GM04503 (cell line): ENCODE measurements at places on chromosomes 13 and 19.

DNA sequence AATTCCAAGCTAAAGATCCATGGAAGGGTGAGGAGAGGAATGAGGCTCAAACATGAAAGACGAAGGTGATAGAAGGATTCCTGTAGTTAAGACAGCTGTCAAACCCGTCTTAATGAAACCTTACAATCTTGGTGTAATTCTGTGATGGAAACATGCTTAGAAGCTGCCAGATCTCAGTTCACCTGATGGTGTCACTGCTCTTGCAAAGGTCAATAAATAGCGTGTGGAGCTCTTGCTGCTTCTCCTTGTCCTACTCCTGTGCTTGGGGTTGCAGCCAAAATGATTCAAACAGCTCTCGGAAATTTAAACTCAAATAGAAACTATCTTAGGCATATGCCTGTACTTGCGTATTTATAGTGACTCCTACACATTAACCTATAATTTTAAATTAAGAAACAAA lies 1705.0 kb downstream of the OLFM4 start:
- no peak for DNase-seq

DNA sequence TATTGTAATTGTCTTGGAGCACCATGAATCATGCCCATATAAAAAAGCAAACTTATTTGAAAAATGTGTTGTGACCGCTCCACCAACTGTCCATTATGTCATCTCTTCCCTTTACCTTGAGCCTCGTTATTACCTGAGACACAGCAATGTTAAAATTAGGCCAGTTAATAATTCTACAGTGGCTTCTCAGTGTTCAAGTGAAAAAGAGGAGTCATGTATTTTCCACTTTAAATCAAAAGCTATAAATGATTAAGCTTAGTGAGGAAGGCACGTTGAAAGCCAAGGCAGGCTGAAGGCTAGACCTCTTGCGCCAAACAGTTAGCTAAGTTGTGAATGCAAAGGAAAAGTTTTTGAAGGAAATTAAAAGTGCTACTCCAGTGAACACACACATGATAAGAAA lies 210.5 kb downstream of the GPC6 start:
- DNase-seq, result no peak

DNA sequence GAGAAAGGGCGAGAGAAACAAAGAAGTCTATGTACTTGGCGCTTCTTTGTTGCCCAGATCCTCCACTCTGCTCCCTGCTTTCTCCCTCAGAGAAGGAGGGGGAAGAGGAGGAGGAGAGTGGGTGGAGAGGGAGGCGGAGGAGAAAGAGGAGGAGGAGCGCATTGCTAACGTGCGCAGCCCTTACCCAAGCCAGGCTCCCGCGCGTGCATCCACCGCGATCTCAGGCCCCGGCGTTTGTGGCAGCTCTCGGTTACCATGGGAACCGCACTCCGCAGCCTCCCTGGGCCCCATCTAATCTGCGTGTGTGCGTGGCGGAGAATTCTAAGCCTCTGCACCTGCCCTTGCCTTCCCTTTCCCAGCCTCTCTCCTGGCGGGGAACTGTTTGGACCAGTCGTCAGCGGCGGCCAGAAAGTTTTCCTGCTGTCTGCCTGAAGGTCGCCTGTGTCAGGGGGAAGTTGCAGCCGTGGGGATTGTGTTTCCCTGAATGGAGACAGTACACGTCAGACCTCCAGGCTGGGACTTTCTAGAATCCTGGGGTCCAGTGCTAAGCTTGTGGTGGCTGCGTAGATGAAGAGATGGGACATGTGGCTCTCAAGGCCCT lies at the start of gene ERICH6B:
Gene ERICH6B (minus strand): TSS at position 239 of the 601 bp plus-strand sequence. CDS start 18,734 bp downstream, outside the sequence.
- no peak for DNase-seq

- DNase-seq, result peak; percentile 30
Observed at GRCh38 chr19:10580979-10581631, 6.0 kb downstream of the AP1M2 start.

DNA sequence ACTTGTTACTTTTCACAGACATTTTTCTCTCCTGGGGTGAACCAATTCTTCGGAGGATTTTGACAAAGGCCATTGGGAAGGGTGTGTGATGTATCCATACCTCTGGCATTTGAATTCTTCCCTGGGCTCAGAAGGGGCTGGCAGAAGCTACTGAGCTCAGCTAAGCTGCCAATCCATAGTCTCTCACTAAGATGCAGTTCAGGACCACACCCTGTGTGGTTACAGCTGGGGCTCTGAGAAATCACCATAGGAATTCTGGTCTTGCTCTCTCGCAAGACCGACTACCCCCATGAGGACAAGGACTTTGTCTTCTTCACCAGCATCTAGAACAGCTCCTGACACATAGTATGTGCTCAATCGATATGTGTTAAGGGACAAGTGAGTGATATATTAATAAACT lies 6.0 kb downstream of the C13orf42 start:
- no peak for DNase-seq

GRCh38 chr19:39307046-39307821 lies 11.0 kb downstream of the IFNL1 start:
- DNase-seq, result no peak

DNA sequence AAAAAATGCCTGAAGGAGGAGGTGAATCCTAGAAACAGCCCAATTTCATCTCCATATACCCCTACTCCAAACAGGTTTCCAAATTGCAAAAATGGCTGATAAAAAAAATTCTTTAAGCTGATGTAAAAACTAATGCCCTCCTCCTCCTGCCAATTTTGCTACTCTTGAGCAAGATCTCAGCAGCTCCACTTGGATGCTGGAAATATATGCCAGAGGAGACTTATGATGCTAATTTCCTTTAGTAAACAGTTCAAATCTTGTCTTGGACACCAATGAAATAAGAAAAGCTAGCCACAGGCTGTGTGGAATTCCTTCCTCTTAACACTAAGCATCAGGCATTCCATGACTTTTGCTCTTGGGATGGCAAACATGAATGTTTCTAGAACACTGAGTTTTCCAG lies 67.5 kb downstream of the INSR start:
- no peak for DNase-seq

- no peak for DNase-seq
Observed at GRCh38 chr13:111066544-111066943, 48.6 kb upstream of the ARHGEF7 start.

DNA sequence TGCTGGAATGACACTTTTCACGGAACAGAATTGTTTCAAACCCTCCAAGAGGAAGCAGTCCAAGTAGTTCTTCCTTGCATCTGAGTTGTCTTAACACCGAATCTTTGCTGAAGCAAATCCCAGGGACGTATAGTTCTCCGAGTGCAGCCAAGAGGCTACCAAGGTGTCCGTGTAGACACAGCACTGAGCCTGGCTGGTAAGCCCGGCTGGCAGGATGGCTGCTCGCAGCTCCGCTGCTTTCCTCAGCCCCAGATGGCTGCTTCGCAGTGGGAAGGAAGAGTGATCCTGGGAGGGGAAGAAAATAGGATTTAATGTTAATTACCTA lies 105.0 kb downstream of the SLC7A1 start:
- no peak for DNase-seq

DNA sequence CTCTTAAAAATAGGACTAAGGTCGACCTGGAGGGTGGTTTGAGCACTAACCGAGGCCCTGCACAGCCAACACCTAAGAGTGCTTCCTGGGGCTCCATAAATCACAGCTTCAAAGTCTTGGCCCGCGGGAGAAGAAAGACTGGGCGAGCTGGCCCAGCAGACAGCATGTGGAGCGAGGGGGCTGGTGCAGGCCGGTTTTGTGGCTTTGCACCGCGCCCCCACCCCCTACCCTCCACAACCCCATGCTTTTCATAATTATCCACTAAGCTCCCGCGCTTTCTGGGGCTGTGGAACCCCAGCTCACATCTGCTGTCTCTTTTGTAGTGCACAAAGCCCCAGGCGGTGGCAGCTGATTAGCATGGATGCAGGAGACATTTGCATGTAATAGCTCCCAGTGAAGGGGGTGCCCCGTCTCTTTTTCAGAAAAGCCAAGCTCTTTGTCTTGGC lies 17.1 kb downstream of the CARM1 start:
- no peak for DNase-seq

DNA sequence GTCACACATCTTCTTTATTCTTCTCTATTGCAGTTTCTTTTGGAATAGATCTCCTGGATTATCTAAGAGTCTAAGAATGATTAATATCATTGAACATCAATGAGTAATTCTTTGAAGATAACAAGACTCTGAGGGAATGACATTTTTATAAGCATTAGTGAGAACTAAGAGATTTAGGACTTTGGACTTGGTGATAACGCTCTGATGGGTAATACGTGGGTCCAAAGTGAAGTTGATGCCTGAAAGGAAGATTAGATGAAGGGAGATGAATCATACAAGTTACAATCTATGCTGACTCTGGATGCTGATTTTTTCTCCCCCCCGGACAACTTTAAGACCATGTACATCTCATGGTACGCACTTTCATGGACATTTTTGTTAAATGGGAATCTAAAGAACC lies 364.5 kb downstream of the GPC5 start:
- DNase-seq, result no peak

DNA sequence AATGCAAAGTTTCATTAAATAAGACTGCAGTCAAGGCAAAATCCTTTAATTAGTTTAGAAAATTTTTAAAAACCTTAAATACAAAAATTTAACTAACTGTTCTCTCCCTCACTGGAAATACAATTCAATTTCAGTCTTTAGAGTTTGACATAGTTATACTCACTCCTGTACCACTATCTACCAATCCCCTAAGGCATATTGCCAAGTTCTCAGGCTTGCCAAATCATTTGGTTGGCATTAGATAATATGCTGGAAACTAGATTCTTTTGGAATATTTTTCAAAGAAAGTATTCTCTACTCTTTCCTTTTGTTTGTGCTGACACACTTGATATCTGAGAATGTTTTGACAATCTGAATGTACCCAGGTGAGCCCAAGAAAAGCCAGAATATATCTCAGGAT lies 77.2 kb downstream of the TSC22D1 start:
- no peak for DNase-seq

GRCh38 chr13:43924549-43925245 lies 45.0 kb downstream of the LACC1 start:
- no peak for DNase-seq

DNA sequence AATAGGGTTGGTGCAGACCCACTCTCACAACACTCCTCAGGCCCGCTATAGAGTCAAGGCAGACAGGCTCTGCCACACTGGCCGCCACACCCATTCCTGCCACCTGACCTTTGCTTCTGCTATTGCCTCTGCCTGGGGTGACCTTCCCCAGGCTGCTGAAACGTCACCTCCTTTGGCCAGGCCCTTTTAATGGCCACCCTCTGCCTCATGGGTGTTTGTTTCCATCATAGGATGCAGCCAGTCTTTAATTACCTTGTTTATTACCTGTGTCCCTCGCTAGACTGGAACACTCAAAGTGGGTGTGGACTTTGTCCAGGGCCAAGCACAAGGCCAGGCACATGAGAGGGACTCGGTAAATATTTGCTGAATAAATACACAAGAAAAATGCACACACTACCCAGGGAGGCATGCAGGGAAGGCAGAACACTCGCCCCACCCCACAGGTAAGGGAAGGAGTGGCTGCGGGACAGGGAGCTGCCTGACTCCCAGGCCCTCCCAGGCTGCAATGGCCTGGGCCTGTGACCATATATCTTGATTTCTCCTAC lies 3.2 kb downstream of the LSM4 start:
- DNase-seq, result no peak

- DNase-seq, result no peak
Observed at GRCh38 chr13:110470272-110471009, 91.1 kb downstream of the RAB20 start.

DNA sequence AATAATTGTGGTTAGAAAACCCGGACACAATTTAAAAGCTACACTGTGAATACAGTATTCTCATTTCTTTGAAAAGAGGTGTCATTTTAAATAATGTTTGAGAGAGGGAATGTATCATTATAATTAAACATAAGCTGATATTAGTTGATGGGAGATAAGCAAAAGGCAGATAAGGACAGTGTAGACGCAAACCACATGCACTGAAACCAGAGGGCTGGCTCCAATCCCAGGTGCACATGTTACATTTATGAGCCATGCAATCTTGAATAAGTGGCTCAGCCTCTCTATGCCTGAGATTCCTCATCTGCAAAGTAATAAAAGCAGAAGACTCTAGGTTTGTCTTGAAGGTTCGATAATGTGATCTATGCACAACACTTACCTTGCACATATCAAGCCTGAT lies 238.7 kb downstream of the EFNB2 start:
- DNase-seq, result no peak

GRCh38 chr19:48925240-48925843 lies 8.2 kb upstream of the DHDH start:
- peak; percentile 62 for DNase-seq

DNA sequence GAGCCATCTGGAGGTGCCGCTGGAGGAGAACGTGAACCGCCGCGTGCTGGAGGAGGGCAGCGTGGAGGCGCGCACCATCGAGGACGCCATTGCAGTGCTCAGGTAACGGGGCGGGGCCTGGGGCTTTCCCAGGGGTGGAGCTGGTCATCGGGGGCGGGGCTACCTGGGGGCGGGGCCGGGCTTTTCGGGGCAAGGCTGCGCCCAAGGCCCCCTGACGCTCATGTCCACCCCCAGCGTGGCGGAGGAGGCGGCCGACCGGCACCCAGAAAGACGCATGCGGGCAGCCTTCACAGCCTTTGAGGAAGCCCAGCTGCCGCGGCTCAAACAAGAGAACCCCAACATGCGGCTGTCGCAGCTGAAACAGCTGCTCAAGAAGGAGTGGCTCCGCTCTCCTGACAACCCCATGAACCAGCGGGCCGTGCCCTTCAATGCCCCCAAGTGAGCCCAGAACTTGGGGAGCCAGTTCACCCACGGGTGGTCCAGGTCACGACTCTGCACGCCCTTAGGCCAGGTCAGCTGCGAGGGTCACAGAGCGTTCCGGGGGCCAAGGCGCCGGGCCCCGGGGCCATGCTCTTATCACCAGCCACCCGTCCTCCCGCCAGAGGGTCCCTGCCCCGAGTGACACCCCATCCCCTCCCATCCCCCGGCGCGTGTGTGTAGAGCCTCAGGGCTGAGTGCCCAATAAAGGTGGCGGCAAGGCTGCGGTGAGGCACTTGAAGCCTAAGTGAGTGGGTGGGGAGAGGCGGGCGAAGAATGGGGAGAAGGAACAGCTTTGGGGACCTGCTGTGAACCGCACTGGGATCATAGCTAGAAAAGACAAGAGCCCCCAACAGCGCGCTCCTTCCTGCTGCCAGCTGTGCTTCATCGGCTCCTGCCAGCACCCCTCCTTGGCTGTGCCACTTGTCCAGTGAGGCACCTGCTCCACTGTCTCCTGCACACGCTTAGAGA lies 10.7 kb downstream of the CCDC124 start:
- DNase-seq, result no peak

DNA sequence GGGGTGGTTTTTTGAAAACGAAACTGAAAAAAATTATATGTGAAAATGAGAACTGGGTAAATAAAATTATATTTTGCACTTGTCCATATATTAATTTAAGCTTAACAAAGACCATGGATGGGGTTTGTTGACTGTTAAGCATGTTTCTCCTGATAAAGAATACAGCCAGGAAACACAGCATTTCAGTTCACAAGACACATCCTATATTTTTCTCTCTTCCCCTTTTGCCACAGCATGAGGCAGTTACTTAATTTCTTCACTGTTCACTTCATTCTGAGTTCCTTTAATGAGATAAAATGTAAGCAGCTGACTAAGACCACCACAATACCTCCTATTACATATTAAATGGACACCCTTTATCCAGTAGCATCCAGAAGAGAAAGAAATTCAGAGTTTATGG lies 64.0 kb downstream of the RXFP2 start:
- DNase-seq, result no peak
